ENCODE measurements at places on chromosomes 2 and 18. TPM values are rescaled to one million over a fixed set of nuclear protein-coding genes. Genes with fewer than 3 reads are reported as not detected.

- no peak for DNase-seq
These were observed 260.3 kb downstream of the AFF3 start for GRCh38 chr2:99881901-99882591.

TCF7L1 gene
- total RNA-seq = 7.6 TPM

SLC35G4 gene
- not detected for total RNA-seq

SLC39A10 gene
- total RNA-seq = 28.3 TPM

GRCh38 chr2:131145040-131145439 is 39.9 kb downstream of the PLEKHB2 start:
- DNase-seq = no peak

DNA sequence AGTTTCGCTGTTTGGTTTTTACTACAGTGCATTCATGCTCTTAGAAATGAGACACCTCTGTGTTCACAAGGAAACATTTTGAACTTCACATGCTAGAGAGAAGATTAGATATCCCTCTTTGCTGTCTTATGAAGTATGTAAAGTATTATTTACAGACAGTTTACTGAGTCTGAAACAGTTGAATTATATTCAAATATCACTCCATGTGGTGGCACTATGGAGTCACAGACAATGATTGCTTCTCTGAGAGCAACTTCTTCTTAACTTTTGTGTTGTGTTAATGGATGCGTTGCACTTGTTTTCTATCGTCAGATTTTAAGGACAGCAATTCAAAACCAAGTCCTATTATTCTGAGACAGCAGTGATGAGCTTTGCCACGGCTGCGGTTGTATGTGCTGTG is 823.6 kb downstream of the GALR1 start:
- DNase-seq = no peak

GRCh38 chr2:168369031-168369430 is 87.0 kb upstream of the CERS6 start:
- no peak for DNase-seq

HAT1 gene
- total RNA-seq = 24.3 TPM

GRCh38 chr2:163420604-163421003 is 315.2 kb downstream of the FIGN start:
- DNase-seq = no peak

DNA sequence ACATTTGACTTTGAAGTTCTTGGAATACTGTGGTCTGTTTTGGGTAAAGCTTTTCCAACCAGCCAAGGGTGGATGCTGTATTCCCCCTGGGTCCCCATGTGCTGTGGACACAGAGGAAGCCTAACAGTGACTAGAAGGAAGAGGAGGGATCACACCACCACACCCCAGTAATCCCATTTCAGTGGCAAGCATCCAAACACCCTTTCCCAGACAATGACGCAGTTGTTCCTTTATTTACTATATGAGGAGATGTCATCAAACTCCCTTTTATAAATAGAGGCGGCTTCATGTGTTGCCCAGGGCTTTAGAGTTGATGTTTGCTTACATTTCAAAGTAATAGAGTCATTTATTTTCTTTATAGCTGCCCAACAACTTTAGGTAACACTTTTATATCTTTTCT is 959.4 kb upstream of the GYPC start:
- DNase-seq = peak; percentile 18

DNA sequence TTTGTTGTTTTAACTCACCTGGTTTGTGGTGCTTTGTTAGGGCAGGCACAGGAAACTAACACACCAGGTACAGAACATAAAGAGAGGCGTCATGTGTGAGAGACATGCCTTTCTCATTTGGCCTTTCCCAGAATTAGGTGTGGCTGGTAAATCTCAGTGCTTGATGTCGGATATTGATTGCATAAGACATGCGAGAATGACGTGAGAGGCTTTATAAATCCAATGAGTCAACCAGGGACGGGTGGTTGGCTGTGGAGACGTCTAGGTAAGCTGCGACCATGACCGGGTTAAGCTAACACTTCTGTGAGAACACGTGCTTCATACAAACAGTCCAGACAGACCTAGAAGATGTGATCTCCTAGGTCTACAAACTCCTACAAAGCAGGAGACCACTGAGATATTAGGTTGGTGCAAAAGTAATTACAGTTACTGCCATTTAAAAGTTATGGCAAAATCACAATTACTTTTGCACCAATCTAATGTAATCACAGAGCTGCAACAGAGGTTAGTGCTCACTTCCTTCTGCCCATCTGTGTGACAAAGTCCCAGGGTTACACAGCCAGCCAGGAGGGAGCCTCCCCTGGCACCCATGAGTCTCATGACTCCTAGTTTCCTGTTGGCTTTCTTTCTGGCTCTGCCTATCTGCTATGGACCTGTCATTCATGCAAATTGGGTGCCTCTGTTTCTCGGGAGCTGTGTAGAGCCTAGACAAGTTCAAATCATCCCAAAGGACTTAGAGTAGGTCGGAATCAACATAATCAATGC is 98.9 kb upstream of the ATP8B1 start:
- DNase-seq = peak; percentile 74

RPRM gene
- not detected for total RNA-seq

GRCh38 chr18:47191961-47192360 is 15.8 kb upstream of the IER3IP1 start:
- no peak for DNase-seq

KYNU gene
- 3.3 TPM for total RNA-seq

CNGA3 gene
- not detected for total RNA-seq

- DNase-seq = no peak
These were observed 133.3 kb upstream of the NOL4 start for GRCh38 chr18:34357944-34358580.

GRCh38 chr18:68803356-68803755 is 5.5 kb downstream of the CCDC102B start:
- peak; percentile 54 for DNase-seq

GRCh38 chr2:34317797-34318196 is 718.7 kb upstream of the FAM98A start:
- no peak for DNase-seq

DNA sequence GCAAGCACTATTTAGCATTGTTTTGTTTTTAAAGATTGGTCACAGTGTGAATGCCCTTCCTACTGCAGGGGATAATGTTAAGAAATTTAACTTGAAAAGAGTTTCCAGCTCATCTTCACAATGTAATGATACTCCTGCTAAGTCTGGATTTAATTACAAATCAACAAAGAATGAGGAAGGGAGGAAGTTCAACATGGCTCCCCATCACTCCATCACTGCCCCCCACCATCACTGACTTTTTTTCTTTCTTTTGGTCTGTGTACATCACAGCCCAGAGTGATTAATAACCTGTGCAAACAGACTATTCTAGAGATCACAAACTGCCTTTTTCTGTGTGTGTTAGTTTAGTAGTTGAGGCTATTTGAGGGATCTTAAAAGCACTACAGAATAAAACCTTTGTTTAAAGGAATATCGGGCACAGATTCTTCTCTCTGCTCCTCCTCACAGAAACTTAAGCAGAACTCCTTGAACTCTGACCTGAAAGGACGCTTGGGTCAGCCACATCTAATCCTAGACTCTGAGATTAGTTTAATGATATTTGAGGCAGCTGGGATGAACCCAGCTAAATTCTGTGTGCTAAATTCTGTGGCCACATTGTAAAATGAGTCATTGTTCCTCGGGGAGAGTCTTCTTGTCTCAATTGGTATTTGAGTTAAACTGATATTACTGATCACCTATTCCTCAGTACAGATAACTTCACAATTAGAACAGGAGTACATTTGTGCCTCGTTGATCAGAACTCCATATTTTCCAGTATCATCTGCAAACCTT is 47.8 kb downstream of the SATB2 start:
- no peak for DNase-seq

DNA sequence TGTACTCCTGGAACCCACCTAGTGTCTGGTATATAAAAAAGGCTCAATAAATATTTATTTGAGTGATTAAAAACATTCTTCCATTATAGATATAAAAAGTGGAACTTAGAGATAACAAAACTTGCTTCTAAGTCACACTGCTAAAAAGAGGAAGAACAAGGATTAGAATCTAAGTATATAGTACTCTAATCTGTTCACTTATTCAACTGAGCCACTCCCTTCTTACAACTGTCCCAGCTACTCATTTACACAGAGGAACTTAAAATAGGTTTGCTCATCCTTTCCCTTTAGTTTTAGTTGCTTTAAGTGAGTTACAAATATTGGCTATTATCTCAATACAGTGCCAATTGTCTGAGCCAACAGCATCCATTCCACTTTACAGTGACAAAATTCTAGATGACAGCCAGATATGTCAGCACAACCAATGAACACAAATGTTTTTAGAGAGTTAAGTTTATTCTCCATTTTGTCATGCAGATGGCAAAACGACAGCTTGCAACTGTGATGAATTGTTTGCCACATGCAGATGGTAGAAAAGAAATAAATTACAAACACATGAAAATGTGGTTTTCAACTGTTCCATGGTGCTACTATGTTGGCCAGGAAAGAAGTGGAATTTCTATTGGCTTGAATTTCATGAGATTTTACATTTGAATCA is 280.7 kb upstream of the ZC3H15 start:
- DNase-seq = no peak

SLC23A3 gene
- 4.7 TPM for total RNA-seq

- no peak for DNase-seq
These were observed 51.8 kb downstream of the CRIM1 start for GRCh38 chr2:36407413-36407812.

FHOD3 gene
- 24.9 TPM for total RNA-seq

- DNase-seq = no peak
These were observed 574.8 kb downstream of the LRP1B start for GRCh38 chr2:141555876-141556470.

GRCh38 chr2:111042772-111043771 is 77.6 kb upstream of the BCL2L11 start:
- no peak for DNase-seq

ANKRD62 gene
- total RNA-seq = not detected

- no peak for DNase-seq
These were observed 295.1 kb upstream of the KYNU start for GRCh38 chr2:142582317-142582716.

TEX44 gene
- total RNA-seq = not detected

DNA sequence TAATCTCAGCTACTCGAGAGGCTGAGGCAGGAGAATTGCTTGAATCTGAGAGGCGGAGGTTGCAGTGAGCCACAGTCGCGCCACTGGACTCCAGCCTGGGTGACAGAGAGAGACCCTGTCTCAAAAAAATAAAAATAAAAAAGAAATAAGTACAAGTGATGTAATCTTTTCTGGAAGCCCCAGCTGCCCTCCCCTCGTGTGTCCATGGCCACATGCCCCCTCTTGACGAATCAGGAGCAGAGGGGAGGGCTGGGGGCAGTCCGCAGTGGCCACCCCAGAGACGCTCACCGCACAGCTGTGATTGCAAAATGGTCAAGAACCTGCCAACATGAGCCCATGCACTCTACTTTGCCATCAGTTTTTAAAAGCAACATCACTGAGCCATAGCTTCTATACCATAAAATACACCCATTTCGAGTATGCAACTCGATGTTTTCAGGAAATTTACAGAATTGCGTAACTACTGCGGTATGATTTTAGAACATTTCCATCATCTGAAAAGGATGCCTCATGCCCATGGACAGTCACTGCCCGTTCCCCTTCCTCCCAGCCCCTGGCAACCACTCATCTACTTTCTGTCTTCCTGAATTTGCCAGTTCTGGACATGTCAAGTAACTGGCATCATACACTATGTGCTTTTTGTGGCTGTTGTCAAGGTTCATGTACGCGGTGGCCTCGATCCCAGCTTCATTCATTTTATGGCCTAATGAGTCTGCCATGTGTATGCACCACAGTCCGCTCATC is 88.1 kb downstream of the NDUFA10 start:
- no peak for DNase-seq

GRCh38 chr2:202017940-202018339 is 15.7 kb upstream of the FZD7 start:
- DNase-seq = no peak

DNA sequence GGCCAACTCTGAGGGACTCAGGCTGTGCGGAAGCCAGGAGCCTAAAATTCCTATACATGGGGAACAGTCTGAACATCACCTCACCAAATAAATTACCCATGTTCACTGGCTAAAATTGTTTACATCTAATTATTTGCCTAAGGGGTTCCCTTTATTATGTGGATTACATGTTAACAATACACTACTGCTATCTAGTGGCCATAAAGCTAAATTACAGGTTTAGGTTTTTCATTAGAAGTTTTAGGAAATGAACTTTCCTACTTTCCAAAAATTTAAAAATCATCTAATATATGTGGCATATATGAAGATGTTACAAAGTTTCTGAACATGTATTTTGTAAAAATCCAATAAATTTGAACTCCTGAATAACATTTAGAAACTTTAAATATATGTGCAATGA is 40.3 kb downstream of the PLA2R1 start:
- DNase-seq = no peak

DNA sequence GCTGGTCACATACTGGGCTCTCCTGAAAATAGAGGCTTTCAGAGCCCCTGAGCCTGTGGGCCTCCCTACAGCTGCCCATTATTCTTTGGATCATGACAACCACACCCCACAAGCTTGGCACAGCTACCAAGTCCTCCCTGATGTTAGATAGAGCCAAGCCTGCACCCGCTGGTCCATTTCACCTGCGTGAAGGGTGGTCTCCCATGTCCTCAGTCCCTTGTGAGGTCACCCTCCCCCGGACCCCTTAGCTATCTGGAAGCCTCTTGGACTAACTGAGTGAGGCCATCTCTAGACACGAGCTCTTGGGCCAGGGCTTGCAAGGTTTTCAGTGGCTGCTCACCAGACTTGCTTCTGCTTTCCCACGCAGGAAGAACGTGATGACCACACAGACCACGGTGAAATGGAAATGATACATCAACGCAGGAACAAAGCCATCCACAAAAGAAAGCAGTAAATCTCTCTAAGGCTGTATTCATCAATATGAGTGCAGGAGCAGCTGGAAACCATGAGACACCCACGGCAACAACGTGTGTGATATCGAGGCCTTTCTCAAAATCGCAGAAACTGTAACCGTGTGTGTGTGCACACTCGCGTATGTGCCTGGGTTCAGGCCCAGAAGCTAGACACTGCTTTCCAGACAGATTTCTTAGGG is 10.1 kb upstream of the MAL start:
- no peak for DNase-seq

DNA sequence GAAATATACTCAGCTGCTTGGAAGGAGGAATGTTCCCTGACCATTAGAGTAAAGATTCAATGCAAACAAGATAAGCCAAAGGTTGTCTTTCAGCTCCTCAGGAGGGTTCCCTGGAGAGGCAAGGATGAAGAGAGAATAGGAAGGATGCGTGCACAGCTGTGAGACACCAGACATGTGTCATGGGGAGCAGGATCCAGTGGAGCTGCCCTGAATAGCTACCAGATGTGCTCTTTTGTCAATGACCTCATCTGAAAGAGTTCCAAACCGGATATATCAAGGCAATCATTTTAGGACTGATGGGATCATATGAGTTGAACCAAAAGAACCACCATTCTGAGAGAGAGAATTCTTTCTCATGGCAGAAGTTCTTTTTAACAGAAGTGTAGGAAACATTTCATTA is 490.6 kb downstream of the IRS1 start:
- DNase-seq = no peak

MPHOSPH10 gene
- 31.4 TPM for total RNA-seq

GRCh38 chr2:223122781-223123180 is 70.8 kb downstream of the KCNE4 start:
- no peak for DNase-seq

ATRAID gene
- 104 TPM for total RNA-seq

GPR55 gene
- 0.37 TPM for total RNA-seq

Data from mucosa of gallbladder (tissue), 1 donor.